NCI-H1092 (cell line): ENCODE measurements at places on chromosomes 7 and 10.

GRCh38 chr7:90760892-90761291 is 164.8 kb downstream of the CDK14 start:
- DNase-seq, result no peak

DNA sequence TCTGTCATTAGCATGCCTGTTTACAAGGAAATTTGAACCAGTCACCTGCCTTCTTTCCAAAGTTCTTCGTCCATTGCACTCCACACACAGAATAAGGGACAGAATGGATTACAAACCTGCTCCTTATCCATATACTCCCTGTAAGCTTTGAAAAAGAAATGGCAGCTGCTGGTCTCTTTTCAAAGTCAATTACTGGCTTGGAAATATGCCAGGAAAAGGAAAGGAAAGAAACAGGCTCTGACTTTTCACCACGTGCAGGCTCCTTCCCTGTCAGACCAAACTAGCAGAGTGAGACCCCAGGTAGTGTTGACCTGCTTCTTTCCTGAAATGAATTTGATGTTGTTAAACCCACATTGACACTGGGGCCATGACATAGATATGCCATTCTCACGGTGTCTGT is 84.5 kb downstream of the LHFPL3 start:
- peak; percentile 30 for DNase-seq

DNA sequence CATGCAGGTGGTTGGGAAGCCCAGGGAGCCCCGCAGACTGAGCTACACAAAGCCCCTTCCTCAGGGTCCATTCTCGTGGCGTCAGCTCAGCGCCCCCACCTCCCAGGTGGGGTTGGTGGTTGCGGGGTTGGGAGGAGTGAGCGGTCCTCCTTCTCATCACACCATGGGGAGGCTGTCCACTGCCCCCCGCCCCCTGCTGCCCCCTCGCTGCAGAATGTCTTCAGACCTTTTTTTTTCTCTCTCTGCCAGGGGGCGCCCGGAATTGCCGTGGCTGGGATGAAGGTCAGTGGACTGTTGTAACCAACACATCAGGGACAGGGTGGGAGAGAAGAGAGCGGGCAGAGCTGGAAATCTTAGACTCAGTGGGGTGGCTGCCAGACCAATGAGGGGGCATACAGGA is 116.3 kb downstream of the COL13A1 start:
- DNase-seq, result no peak

GRCh38 chr7:86411814-86412213 is 231.9 kb upstream of the GRM3 start:
- DNase-seq, result no peak

- DNase-seq, result no peak
Observed at GRCh38 chr7:121073463-121074099, 85.1 kb downstream of the CPED1 start.

- DNase-seq, result no peak
Observed at GRCh38 chr7:102223184-102223583, 63.5 kb upstream of the SH2B2 start.

- no peak for DNase-seq
Observed at GRCh38 chr7:69898189-69898588, 299.9 kb downstream of the AUTS2 start.

DNA sequence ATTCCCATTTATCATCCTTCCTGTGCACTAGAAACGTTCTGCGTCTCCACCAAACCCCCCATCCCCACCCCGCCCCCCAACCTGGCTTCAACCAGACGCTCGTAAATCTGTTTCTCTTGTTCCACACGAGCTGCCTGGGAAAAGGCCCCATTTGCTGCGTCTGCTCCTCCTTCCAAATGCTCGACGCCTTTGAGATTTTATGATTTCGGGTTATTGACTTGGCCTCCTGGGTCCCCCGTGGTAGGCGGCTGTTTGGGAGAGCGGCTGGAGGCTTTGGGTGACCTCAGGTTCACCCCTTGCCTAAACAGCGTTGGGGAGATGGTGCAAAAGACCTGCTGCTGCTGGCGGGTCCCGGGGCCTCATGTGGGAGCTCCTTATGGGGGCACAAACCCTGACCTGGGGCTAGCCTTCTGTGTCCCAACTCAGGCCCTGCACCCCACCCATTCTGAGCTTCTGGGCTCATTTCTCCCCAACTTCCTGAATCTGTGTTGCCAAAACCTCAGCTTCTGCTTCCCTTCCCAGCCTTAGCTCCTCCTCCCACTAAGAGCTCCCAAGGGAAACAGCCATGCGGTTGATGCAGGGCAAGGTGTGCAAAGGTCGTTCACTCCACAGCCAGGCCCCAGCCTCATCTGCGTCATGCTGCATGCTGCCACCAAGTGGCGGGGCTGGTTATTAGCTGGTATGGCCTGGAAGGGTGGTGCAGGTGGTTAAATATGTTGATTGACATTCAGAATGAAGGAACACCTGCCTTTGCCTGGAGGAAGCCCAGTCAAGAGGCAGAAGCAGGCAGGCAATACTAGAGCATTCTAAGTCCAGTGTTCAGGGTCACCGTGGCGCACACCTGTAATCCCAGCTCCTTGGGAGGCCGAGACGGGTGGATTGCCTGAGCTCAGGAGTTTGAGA is 49.1 kb upstream of the ELN start:
- DNase-seq, result peak; percentile 7

GRCh38 chr7:43433639-43434038 is 149.3 kb upstream of the STK17A start:
- no peak for DNase-seq

GRCh38 chr7:48045195-48045765 is 9.9 kb downstream of the C7orf57 start:
- no peak for DNase-seq

DNA sequence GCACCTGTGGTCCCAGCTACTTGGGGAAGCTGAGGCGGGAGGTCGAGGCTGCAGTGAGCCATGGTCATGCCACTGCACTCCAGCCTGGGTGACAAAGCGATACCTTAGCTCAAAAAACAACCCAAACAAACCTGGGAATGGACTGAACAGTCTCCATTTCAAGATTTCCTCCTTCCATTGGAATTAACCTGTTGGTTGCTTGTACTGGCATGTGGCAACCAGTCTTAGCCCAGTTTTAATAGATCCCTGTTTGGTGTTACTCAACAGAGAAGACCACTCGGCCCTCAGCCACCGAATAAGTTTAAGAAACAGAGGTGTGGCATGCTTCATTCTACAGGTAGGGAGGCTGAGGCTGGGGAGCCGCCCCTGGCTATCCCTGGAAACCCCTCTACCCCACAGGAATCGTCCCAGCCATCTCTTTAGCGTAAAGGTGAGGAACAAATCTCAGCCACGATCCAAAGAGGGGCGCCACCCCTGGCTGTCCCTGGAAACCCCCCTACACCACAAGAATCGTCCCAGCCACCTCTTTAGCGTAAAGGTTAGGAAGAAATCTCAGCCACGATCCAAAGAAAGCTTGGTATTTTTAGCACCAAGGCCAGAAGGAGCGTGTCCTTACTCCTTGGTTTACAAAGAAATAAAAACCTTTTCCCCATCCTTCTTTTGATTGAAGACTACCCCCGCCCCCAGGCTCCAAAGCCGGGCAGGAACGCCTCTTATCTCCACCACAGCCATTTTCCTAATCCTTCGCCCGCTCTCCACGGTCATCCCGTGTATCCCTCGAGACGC is 861 bp upstream of the TSPAN14 start:
- no peak for DNase-seq

GRCh38 chr10:21764466-21765189 is 230.6 kb downstream of the MLLT10 start:
- DNase-seq, result no peak

GRCh38 chr7:128931965-128932861 is 5.5 kb upstream of the IRF5 start:
- no peak for DNase-seq

DNA sequence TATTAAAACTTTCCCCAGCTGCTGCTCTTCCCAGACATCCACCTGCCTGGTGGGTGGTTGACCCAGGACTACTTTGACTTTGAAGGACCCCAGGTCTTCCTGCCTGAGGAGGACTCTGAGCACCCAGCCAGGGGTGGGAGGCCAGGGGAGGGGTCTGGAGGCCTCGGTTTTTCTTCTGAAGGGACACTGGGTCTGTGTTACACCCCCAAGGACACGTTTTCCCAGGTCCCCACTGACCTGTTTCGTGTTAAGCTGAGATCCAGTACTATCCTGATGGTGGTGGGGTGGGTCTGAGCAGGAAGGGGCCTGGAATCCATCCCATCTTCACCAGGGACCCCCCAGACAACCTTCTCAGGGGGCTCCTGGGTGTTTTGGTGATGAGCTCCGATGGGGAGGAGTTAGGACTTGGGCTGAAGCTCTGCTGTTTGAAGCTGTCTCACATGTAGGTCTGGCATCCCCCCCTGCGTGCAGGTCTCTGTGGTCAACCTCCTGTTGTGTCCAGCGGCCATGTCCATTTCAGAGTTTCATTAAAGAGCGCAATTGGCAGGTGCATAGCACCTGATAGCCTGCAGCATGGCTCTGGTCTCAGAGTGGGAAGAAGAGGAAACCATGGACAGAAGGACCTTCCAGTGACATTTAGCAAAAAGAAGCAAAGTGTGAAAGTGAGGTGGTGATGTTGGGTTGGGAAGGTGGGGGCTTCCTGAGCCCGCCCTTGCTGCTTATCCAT is 3.5 kb downstream of the JAKMIP3 start:
- DNase-seq, result no peak

GRCh38 chr7:74066626-74067025 is 17.0 kb upstream of the LIMK1 start:
- DNase-seq, result no peak

DNA sequence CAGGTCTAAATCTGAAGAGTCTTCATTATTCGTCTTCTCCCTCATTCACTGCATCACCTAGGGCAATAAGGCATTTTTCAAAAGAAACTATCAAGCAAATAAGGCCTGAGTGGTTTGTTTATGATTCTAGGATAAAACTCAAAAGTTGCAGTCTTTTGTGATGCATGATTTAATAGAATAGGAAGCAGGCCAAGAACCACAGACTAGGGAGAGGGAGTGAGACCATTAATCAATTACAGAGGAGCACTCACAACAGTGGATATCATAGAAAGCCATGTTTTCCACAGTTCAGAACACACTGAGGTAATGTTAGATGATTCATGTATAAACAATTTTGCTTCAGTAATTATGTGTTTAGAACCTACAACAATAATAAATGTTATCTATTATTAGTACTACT is 87.8 kb upstream of the LRRTM3 start:
- DNase-seq, result no peak

DNA sequence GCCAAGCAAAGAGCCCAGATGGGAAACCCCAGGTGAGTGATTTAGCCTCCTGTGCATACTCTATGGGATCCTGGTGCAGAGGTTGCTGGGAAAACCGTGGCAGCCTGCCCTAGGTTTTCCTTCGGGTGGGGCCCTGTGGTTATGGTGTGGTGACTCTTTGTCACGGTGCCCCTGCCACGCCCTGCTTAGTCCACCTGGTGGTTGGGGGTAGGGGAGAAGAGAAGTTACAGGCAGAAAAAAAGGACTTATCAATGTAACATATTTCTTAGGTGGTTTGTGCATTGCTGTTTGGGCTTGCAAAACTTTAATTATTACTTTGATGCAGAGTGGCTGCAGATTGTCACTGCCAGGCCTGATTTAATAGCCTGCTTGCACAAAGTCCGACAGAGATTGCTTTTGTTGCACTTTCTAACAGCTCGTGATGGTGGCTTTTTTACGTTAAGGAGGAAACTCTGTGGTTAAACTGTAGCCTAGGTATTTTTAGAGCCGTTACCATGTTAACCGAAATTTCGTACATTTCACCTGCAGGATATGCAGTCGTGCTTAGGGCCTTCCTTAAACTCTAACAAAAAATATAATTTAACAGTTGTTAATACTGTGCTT is 197.4 kb downstream of the RNLS start:
- no peak for DNase-seq

DNA sequence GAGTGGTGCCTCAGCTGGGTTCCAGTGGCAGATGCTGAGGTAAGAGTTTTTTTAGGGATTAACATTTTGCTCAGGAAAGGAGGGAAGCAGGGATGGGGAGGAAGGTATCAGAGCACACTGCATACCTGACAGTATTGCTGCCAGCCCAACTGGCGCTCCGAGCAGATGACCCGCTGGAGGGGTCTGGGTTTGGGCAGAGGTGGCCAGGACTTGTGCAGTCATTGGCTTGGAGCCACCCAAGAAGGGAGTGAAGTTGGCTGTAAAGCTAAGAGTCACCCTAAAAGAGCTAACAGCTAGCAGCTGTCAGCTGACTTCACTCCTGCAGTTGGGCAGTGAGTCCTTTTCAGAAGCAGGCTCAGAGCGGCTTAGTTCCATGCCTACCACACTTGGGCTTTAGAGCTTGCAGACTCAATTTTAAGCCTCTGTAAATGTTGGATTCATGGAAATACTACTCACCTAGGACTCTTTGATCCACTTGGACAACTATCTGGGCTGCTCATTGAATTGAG is 5.8 kb upstream of the ARHGAP22 start:
- no peak for DNase-seq

DNA sequence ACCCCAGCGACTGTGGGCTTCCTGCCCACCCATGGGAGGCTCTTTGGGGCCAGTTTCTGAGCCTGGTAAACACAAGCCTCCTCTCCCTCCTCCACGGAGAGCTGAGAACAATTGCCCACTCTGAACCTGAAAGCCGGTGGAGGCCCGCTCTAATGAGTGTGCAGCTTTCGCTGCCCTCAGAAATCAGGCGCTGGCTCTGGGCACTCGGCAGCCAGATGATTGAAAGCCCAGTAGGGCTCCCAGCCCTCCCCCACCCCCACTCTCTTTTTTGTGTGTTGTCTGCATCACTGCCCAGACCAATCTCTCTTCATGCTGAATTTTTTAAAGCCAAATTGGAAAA is 438.9 kb downstream of the RPS24 start:
- DNase-seq, result no peak

- DNase-seq, result no peak
Observed at GRCh38 chr7:96017877-96018276, 245.5 kb downstream of the DYNC1I1 start.

DNA sequence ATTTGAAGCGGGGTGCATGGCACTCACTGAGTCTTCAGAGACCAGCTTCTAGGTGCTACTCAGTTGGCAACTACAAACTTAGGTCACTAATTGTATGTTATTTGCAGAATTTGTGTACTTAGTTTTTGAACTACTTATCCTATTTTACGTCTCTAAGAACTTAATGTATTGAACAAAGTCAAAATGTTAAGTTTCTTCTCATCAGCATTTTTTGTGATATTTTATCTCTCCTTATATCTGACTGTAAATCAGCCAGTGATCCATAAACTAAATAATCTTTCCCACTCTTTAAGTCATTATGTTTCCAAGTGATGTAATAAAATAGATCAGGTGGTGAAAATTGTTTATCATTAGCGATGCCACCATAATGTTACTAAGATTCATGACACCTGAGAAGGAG is 60.3 kb upstream of the TMEM248 start:
- DNase-seq, result no peak

- peak; percentile 18 for DNase-seq
Observed at GRCh38 chr7:83520726-83521125, 128.2 kb downstream of the SEMA3E start.

GRCh38 chr10:96643920-96644319 is 57.1 kb upstream of the TM9SF3 start:
- DNase-seq, result no peak

GRCh38 chr10:128287921-128288320 is 161.7 kb upstream of the MKI67 start:
- no peak for DNase-seq

- no peak for DNase-seq
Observed at GRCh38 chr10:932589-932988, 1.1 kb upstream of the LARP4B start.
